ENCODE measurements at places on chromosomes 12 and 14.

DNA sequence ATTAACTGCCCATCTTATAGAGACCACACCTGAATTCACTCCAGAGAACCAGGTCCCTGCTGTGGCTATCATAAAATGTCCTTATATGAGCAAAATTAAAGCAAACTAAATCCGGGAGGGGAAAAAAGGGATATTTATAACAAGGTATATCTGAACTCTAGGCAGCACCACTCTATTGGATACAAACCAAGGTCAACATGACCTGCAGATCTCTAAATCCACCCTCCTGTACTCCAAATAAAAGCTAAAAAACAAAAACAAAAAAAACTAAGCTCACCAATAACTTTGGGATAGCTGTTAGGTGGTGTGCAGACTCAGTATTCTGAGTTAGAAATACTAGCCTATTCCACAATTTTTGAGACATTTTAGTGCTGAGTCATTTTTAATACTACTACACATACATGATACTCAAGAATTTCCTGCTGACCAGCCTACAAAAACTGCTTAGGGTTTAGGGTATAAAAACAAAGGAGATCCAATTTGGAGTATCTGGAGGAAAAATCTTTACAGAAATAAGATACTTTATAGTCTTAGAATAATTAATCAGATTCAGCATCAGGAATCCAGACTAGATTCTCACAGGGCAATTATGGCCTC, 46.6 kb upstream of the LTBP2 start:
- no peak for DNase-seq

- no peak for DNase-seq
Observed at GRCh38 chr14:76701436-76701835, 59.8 kb upstream of the VASH1 start.

DNA sequence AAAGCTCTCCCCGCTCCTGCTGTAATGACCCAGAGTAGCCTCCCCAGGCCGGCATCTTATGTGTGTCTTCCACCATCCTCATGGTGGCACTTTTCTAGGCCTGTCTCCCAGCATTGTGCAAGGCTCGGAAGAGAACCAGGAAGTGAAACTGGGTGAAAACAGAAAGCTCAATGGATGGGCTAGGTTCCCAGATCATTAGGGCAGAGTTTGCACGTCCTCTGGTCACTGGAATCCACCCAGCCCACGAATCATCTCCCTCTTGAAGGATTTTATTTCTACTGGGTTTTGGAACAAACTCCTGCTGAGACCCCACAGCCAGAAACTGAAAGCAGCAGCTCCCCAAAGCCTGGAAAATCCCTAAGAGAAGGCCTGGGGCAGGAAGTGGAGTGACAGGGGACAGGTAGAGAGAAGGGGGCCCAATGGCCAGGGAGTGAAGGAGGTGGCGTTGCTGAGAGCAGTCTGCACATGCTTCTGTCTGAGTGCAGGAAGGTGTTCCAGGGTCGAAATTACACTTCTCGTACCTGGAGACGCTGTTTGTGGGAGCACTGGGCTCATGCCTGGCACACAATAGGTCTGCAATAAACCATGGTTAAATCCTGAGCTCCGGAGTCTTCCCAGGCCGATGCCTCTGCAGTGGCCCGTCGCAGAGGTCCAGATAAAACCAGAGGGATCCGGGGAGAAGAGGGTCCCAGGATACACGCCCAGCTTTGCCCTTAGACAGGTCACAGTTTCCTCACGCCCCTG, 15.6 kb downstream of the ACVRL1 start:
- no peak for DNase-seq

DNA sequence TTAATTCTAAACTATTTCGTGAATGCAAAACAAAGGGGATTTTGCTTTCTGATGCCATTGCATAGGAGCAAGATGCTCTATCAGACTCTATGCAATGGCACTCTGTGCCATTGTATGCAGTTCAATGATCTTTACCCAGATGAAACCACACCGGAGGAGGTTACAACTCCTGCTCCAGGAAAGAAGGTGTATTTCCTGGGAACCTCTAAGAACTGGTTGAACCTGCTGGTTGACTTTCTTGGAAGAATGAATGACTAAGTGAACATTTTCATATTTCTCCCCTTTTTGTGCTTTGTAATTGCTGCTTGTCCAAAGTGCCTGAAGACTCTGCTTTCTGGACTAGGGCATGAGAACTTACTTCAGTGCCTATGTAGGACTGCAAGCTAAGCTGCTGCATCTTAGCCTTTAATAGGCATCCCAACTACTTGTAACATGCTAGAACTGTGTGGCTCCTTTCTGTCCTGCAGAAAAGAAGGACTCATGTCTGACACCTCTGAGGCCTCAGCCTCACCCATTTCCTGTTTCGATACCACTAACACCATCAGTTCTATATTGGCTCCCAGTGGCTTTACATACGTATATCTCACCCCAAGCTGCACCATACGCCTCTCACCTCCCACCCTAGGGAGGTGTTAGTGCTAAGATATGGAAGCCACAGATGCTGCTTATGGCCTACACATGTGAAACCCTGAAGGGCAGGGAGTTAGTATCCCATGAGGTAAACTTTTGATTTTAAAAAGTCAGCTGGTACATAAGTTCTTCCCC, 193.5 kb upstream of the CNOT2 start:
- DNase-seq = no peak

- DNase-seq = no peak
Observed at GRCh38 chr12:46983959-46984841, 95.2 kb upstream of the PCED1B start.

GRCh38 chr12:2764398-2764797, 30.4 kb upstream of the FKBP4 start:
- no peak for DNase-seq

GRCh38 chr12:50070314-50071060, 13.1 kb downstream of the ASIC1 start:
- DNase-seq = peak; percentile 23

DNA sequence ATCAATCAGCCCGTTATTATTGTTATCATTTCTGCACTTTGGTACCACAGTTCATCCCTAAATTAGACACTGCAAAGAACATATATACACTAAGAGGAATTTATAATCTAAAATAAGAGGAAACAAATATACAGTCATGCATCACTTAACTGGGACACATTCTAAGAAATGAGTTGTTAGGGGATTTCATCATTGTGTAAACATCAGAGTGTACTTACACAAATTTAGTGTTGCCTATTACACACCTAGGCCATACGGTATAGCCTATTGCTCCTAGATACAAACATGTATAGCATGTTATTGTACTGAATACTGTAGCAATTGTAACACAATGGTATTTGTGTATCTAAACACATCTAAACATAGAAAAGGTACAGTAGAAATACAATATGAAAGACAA, 190.5 kb downstream of the BMP4 start:
- DNase-seq = no peak

- DNase-seq = no peak
Observed at GRCh38 chr12:123787466-123787865, 25.4 kb downstream of the DNAH10 start.

DNA sequence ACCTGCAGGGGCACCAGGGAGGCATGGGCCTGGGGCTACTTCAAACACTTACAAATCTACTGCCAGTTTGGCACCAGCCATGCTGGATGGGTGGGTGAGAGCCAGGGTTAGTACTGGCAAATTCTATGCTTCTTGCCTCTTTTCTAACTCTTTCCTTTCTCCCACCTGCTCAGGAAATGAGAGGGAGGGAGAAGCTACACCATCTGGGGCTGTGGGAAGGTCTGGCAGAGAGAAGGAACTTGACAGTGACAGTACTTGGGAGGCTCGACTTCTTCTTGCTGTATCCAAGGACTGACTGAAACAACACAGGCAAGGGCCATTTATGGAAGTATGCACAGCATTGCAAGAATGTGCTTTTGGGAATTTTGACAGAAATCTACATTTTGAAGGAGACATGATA, 149.6 kb upstream of the DYRK2 start:
- no peak for DNase-seq

Data from activated T-helper 1 cell treated with Interleukin-2 at 50 U/mL for 16 hours (primary cell).